ENCODE measurements at places on chromosomes 11 and 22. TPM values are rescaled to one million over a fixed set of nuclear protein-coding genes. Genes with fewer than 3 reads are reported as not detected.

GRCh38 chr11:69000831-69001242, 12.2 kb downstream of the MRGPRF start:
- DNase-seq = no peak

- no peak for DNase-seq
Observed at GRCh38 chr22:19661156-19661555, 53.1 kb upstream of the SEPTIN5 start.

DNA sequence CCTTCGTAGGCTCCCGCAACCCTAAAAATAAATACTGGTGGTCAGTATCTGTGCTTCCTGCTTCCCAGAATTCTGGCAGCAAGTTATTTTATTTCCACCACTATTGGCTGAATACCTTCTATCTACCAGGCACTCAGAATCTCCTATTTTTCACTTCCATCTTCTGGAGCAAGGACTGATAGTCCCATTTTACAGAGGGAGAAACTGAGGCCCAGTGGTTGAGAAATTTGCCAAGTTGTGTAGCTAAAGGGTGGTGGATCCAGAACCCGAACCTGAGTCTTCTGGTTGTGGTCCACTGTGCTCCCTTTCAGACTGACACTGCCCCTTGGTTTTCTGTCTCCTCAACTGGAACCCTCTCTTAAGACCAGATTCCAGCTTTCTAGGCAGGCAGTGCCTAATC, 31.6 kb downstream of the NECTIN1 start:
- no peak for DNase-seq

DNA sequence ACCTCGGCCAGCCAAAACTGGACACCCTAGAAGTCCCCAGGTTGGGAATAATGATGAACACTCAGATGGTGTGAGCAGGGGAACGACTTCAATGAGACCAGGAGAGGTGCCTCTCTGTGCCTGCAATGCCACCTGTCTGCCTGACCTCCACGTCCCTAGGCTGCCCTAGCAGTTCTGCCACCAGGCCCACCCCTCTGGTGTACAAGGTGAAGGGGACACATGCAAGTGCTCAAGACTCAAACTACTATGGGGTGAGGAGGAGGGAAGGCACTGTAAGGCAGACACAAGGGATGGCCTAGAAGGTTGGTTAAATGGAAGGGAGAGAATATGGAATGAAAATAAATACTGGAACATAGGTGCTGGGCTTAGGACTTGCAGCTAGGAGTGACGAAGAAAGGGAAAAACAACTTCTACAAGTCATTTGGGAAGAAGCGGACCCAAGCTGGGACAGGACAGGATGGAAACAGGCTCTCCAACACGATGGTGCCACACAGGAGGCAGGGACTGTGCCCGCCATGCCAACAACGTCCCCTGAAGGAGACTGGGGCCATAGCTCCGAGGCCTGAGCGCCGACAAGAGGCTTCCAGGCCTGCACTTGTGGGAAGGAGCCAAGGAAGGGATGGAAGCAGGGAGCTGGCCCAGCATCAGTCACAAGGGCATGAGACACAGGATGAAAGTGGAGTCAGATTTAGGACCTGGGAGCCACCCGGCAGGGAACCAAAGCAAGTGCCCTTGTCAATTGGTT, 18.5 kb downstream of the SERPIND1 start:
- DNase-seq = no peak

DNA sequence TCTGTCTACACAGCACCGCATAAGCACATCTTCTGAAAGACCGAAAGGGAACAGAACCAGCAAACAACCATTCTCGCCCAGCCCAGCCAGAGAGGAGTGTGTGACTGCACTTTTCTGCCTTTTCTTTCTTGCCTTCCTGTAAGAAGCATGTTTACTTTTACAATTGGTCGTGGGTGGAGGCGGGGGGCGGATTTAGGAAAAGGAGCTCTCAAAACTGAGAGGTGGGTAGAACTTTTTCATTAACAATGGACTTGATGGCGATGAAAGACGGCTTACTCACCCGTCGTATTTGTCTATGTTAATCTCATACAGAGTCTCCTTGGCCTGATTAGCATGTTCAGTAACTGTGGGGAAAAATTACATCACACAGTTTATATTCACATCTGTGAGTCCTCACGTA, 27.2 kb downstream of the CERK start:
- DNase-seq = no peak

The DDIAS gene
- 15.4 TPM for total RNA-seq

The PSMC3 gene
- total RNA-seq = 211 TPM
